Activated T-helper 2 cell treated with anti-CD3 and anti-CD28 coated beads, Interferon-gamma antibody, Interleukin-2, Interleukin-4, amounts not matched to agents 10 μg/mL and 5 μg/mL and 100 μg/mL, durations not matched to agents 14 hours and 24 hours and 36 hours (primary cell): ENCODE measurements at places on chromosomes 6 and 20. TPM values are rescaled to one million over a fixed set of nuclear protein-coding genes. Genes with fewer than 3 reads are reported as not detected.

DNA sequence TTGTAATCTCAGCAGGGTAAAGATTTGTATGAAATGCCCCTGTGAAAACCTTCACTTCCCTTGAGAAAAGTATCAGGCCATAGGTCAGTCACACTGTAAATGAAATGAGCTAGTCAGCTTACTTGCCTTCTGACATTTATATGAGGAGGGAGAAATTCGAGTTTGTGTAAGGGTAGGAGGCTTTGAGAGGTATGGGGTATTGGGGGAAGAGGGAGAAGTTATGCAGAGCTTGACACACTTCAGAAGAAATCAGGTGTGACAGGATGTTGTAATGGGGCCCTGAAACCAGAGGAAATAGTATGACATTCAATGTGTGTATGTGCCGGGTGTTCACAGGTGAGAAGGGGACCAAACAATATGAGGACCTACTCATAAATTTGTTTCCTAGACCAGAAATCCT, 64.2 kb upstream of the CCN6 start:
- peak overlapping the region; percentile 36 for H3K27ac ChIP-seq
- peaks cover 63% of the 10 kb centered on the region for H3K4me1 ChIP-seq
- H3K4me3 ChIP-seq = no peak overlapping the region
- no peaks in the 10 kb centered on the region for H3K36me3 ChIP-seq
- no peaks in the 10 kb centered on the region for H3K27me3 ChIP-seq

DNA sequence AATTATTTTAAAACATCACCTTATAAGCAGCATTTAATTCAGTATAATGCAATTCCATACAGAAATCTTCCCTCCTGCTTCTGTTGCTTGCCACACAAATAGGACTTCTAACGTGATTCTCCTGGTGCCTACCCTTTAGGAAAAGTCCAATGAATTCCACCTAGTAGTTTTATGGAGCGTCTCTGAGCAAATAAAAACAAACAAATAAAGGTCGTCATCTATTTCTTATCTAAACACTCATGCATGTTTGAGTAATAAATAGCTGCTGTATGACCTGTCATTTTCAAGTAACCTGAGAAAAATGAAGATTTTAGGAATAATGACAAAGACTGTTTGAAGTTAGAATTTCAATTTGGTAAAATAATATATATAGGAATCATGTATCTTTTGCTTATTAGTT, 102.7 kb downstream of the BMP5 start:
- no peaks in the 10 kb centered on the region for H3K36me3 ChIP-seq
- H3K4me3 ChIP-seq = no peak overlapping the region
- DNase-seq = no peak
- H3K27ac ChIP-seq = no peak overlapping the region
- H3K4me1 ChIP-seq = no peaks in the 10 kb centered on the region
- no peaks in the 10 kb centered on the region for H3K27me3 ChIP-seq

Gene C20orf141
- total RNA-seq = not detected in 2 replicates

DNA sequence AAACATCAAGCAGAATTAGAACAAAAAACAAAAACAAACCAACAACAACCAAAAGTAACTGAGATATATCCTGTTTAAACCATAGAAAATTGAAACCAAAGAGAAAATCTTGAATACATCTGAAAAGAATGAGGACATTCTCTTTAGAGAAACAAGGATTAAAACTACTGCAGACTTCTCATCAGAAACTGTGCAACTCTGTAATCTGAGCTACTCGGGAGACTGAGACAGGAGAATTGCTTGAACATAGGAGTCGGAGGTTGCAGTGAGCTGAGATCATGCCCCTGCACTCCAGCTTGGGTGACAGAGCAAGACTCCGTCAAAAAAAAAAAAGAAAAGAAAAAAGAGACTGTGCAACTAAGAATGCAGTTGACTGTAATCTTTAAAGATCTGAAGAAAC, 153.4 kb downstream of the SYNDIG1 start:
- H3K27me3 ChIP-seq = peaks cover 6% of the 10 kb centered on the region
- H3K27ac ChIP-seq = no peak overlapping the region
- H3K4me3 ChIP-seq = no peak overlapping the region
- no peaks in the 10 kb centered on the region for H3K36me3 ChIP-seq
- H3K4me1 ChIP-seq = no peaks in the 10 kb centered on the region

DNA sequence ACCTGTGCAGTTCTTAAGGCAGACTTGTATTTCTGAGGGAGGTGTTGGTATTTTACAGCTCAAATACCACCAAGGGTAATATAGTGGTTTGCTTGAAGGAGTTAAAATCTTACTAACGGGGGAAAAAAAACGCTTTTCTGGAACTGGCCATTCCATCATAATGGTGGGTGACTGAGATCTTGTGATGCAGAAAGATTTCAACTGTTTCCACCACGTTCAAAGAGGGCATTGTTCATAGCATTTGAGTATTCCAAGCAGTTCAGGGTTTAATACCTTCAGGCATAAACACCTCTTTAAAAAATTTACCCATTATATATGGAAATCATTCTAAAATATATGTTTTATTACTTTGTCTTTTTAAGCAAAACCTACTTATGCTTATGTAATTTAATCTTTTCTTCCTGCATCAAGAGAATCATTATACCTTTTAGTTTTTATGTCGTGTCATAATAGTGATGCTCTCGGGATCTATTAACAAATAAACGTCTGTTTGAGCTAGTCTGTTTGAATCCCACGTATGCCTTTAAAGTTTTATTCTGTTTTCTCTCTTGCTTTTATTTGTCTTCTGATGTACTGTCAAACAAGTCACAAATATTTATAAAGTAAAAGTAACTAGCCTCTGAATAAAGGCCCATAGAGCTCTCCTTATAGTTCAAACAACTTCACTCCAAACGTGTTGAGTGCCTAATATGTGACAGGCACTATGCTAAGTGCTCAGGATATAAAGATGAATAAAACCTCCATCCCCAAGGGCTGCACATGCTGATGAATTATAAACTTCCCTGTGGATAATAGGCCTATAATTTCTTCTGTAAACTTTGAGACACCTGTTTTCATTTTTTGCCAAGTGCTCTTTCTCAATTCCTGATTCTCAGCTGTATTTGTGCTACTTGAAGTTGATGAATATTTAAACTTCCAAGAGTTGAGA, 298.8 kb upstream of the FERMT1 start:
- no peaks in the 10 kb centered on the region for H3K27me3 ChIP-seq
- H3K4me3 ChIP-seq = no peak overlapping the region
- H3K4me1 ChIP-seq = no peaks in the 10 kb centered on the region
- H3K36me3 ChIP-seq = no peaks in the 10 kb centered on the region

Gene FABP7
- not detected in 2 replicates for total RNA-seq

GRCh38 chr20:49690899-49691620, 22.6 kb downstream of the B4GALT5 start:
- H3K27me3 ChIP-seq = no peaks in the 10 kb centered on the region
- peaks cover 8% of the 10 kb centered on the region for H3K36me3 ChIP-seq
- no peak overlapping the region for H3K27ac ChIP-seq

Gene ACOT8
- 28.0 and 29.1 TPM in 2 replicates for total RNA-seq

DNA sequence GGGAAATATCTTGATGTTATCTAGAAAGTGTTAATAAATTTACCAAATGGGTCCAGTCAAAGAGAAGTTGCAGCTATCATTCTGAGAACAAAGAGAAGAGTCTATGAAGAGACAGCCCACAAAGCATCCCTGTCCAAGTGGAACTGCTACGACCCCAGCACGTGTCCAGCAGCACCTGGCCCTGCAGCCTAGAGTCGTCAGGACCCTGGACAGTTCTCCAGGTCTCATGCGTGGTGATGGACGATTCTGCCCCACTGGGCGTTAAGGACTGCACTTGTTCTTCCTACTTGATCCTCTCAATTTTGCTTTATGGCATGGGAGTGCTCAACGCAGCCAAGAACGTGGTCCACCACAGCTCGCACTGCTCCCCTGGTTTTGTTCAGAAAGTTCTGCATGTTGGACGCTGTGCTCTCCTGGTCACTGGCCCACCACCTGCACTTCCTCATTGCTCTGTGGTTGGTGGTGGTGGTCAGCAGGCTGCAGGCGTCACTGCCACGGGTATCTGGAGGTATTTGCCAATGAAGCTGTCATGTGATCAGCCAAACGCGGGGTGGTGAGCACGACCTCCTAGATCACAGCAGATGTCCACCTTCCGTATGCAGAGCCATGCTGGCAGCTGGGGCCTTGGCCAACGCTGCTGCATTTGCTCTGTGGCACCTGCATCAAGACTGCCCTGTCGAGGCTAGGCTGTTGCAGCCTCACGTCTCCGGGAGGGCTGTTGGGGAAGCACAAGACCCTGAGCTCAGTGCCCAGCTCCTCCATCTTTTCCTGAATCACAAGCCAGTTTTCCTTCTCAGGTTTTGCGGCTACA, 356.4 kb downstream of the CDH4 start:
- H3K27me3 ChIP-seq = no peaks in the 10 kb centered on the region
- H3K4me1 ChIP-seq = no peaks in the 10 kb centered on the region
- H3K27ac ChIP-seq = no peak overlapping the region

DNA sequence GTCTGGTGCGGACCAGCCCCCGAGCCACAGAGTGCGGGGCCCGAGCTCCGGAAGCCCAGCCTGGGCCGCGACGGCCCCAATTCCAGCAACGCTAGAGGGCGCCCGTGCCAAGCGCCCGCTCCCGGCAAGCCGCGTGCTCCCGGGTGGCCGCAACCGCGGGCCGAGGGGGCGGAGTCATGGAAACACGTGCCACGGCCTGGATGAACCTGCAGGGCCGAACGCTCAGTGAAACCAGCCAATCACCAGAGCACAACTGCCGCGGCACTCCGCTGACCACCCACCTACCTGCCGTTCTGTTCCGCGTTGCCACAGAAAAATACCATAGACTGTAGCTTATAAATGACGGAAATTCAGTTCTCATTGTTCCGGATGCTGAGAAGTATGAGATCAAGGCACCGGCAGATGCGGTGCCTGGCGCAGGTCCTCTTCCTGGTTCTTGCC, 85.7 kb upstream of the FOXC1 start:
- H3K27ac ChIP-seq = peak overlapping the region; percentile 30
- H3K4me3 ChIP-seq = peak overlapping the region; percentile 3
- no peaks in the 10 kb centered on the region for H3K36me3 ChIP-seq
- H3K27me3 ChIP-seq = peaks cover 13% of the 10 kb centered on the region

DNA sequence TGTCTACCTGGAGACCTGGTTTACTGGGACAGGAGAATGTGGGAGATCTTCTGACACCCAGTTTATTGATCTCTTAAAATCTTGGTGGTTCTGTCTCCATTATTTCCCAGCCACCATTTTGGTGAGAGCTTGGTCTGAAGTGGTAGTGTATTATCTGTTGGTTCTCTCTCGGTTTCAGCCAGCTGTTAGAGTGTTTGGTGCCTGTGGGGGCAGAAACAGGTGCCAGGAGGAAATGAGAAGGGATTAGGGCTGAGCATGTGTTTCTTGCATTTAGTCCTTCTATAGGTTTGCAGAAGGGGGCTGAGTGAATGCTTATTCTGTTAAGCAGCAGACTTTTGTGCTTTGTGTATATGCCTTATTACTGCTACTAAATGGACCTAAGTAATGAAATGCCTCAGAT, 9.6 kb downstream of the JARID2 start:
- H3K4me1 ChIP-seq = peaks cover 89% of the 10 kb centered on the region
- peak overlapping the region; percentile 46 for H3K4me3 ChIP-seq
- no peak for DNase-seq
- peaks cover 92% of the 10 kb centered on the region for H3K36me3 ChIP-seq
- no peaks in the 10 kb centered on the region for H3K27me3 ChIP-seq

Gene NOX3
- not detected in 2 replicates for total RNA-seq

DNA sequence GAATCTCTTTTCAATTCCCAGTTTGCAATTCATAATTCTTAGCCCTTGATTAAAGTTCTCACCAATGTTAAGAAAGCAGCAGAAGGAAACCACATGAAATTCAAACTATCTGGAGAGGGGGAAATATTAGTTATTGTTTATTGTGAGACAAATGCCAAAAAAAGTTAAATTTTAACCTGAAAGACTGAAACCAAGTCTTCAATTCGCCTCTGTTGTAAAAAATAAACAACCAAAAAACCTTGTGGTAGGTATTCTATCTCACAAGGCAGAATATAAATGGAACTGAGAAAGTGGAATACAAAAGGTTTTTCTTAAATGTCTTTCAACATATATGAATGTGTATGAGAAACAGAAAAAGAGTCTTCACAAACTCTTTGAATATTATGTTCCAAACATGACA, 24.8 kb downstream of the TMX4 start:
- DNase-seq = no peak
- H3K36me3 ChIP-seq = peaks cover 38% of the 10 kb centered on the region
- H3K27ac ChIP-seq = no peak overlapping the region
- H3K4me1 ChIP-seq = no peaks in the 10 kb centered on the region
- no peak overlapping the region for H3K4me3 ChIP-seq

- peak overlapping the region; percentile 7 for H3K4me3 ChIP-seq
- H3K36me3 ChIP-seq = peaks cover 36% of the 10 kb centered on the region
- peak overlapping the region; percentile 13 for H3K27ac ChIP-seq
These were observed 68.2 kb downstream of the FAM217A start for GRCh38 chr6:4010689-4011090.

Gene TBXT
- total RNA-seq = not detected in 2 replicates

DNA sequence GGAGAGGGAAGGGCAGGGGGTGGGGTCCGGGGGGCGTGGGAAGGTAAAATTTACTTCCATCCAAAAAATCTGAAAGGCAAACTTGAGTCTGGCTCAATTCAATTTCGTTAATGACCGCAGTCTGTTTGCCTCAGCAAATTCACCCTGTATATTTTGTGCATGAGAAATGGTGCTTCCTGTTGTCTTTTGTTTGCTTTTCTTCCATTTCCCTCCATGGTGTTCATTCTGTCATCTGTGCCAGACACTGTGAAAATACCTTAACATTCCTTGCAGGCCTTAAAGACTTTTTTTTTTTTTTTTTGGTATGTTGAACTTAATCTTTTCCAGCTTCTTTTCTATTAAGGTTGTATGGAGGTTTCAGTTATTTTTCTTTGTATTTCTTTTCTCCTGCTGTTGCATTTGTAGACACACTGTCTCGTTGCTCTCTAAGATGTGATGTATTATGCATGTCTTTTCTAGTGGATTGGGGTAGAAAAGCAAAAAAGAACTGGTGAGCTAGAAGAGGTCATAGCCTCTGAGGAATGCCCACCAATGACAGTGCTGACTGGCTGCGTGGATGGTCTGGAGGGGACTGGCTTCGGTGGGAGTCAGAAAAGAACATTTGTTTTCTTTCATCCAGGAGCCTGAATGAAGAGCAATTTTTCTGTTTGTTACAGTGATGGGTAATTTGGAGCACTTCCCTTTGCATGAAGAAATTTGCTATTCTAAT, 585.0 kb upstream of the MAP3K7 start:
- H3K27ac ChIP-seq = no peak overlapping the region
- no peaks in the 10 kb centered on the region for H3K4me1 ChIP-seq

- H3K4me3 ChIP-seq = no peak overlapping the region
- H3K27ac ChIP-seq = no peak overlapping the region
These were observed 13.6 kb upstream of the CHD6 start for GRCh38 chr20:41631826-41632225.

- no peak overlapping the region for H3K27ac ChIP-seq
- H3K27me3 ChIP-seq = peaks cover 28% of the 10 kb centered on the region
- no peak for DNase-seq
These were observed 6.7 kb upstream of the TEAD3 start for GRCh38 chr6:35503534-35503933.

- no peaks in the 10 kb centered on the region for H3K36me3 ChIP-seq
- no peaks in the 10 kb centered on the region for H3K27me3 ChIP-seq
- H3K4me1 ChIP-seq = peaks cover 4% of the 10 kb centered on the region
- H3K4me3 ChIP-seq = no peak overlapping the region
- H3K27ac ChIP-seq = no peak overlapping the region
- no peak for DNase-seq
These were observed 168.6 kb downstream of the NFATC2 start for GRCh38 chr20:51373713-51374455.

- no peaks in the 10 kb centered on the region for H3K36me3 ChIP-seq
- H3K4me1 ChIP-seq = no peaks in the 10 kb centered on the region
- H3K4me3 ChIP-seq = no peak overlapping the region
- H3K27ac ChIP-seq = no peak overlapping the region
These were observed 74.4 kb upstream of the STMND1 start for GRCh38 chr6:17027441-17027840.
